Stimulated activated CD8-positive, alpha-beta memory T cell treated with anti-CD3 and anti-CD28 coated beads, Interleukin-4, amount 100 ng/mL, for 4 hours (primary cell): ENCODE measurements at places on chromosomes 3 and 15.

GRCh38 chr3:196419386-196419785 is 12.8 kb downstream of the UBXN7 start:
- DNase-seq = no peak

- DNase-seq = no peak
These were observed 95.4 kb downstream of the PLOD2 start for GRCh38 chr3:146065573-146066006.

- DNase-seq = no peak
These were observed 7.7 kb downstream of the CLDN11 start for GRCh38 chr3:170426240-170426797.

- no peak for DNase-seq
These were observed 121.8 kb upstream of the SMAD3 start for GRCh38 chr15:66943456-66944095.

GRCh38 chr3:12629560-12629959 is 34.4 kb downstream of the RAF1 start:
- no peak for DNase-seq

DNA sequence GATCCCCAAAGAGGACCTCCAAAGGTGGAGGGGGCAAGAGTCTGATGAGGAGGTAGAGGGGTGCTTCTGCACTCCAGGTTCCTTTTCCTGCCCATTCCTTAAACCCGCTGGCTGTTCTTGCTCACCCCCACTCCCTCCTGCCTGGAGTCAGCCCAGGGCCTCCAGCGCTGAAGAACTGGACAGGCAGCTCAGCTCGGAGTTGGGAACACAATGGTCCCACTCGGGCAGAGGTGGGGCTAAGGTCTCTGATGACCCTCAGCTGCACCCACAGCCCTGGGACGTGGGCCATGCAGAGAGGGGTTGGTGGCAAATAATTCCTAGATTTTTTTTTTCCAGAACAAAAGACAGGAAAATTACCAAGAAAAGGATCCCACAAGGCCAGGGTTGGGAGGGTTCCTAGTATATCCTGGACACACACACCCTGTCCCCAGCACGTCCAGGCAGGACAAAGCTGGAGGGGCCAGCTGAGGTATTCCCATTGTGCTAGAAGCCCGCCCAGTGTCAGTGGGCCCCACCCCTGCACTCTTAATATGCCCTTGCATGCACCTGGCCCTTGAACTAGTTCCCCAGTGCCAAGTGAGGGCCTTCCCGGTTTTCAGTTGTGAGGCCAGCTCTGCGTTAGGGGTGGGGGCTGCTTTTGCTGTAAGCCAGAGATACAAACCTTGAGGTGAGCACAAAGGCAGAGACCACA is 22.1 kb upstream of the IP6K2 start:
- no peak for DNase-seq

DNA sequence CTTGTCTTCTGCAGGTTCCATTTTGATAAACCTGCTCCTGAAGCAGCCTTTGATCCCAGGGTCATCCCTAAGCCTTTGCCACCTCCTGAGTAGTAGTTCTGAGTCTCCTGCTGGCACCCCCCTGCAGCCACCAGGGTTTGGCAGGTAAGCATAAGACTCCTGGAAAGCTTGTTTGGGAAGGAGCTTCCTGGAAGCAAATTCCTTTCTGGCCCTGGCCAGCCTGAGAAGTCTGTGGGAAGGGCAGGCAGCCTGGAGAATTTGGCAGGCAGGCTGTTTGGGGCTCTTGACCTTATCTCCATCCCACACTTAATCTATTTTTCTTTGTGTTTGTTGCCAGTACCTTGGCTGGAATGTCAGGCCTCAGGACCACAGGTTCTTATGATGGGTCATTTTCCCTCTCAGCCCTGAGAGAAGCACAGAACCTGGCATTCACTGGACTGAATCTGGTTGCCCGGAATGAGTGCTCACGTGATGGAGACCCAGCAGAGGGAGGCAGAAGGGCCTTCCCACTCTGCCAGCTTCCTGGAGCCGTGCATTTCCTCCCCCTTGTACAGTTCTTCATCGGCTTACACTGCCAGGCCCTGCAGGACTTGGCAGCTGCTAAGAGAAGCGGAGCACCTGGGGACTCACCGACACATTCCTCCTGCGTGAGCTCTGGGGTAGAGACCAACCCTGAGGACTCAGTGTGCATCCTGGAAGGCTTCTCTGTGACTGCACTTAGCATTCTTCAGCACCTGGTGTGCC is 13.4 kb downstream of the ATRIP start:
- DNase-seq = no peak

DNA sequence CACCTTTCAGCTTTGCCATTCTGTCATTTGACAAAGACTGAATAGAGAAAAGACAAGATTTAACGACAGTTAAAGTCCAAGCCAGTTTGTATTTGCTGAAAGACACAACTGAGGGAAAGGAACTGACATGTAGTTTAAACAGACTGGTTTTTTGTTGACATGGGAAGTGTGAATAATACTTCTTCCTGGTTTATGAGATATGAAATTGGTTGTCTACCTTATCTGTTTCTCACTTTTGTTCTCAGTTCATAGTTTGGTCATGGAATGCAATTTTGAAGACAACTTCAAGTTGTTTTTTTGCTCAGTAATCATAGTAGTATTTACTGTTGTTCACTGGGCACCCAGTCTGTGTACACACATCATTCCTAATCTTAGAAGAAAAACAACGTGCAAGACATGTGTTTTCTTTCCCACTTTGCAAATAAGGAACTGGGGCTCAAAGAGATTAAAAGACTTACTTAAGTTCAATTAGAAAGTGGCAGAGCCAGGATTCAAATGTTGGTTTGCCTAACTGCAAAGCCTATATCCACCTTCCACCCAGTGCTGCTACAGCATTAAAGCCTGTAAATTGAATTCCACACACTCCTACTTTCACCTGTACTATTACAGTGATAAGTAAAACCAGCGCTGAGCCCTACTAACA is 103.5 kb downstream of the LPP start:
- no peak for DNase-seq

DNA sequence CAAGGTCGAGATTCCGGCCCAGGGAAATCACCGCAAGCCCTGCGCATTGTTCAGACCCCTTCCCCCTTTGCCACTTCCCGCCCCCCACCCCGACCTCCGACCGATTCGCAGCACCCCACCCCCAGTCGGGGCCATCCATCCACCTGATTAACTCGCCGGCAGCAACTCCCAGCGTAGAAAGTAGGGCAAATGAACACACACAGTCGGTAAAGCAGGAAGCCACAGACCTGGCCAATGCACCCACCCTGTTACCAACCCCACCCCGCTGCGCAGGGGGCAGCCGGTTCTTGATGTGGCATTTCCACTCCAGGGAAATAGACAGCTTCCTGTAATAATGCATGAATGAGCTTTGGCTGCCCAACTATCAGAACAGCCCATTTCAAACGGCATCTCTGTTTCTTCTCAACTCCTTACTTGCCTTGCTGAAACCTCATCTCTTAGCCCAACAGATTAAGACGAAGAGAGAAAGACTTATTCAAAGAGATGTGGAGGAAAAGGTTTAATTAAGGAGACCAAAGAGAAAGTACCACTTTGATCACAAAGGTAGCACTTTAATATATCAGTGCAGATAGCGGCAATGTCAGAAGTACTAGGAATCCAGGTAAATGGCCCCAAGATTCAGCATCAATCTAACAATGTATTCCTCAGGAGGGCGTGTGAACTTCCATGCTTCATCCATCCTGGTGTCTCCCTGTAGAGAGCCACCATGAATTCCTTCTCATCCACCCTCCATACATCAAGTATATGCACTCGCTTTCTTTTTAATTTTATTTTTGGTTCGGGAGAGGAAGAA is 1.9 kb downstream of the TNIK start:
- DNase-seq = no peak

- no peak for DNase-seq
These were observed 87.6 kb upstream of the TLE3 start for GRCh38 chr15:70185251-70185711.

GRCh38 chr3:154954757-154955156 is 125.4 kb upstream of the MME start:
- DNase-seq = no peak

DNA sequence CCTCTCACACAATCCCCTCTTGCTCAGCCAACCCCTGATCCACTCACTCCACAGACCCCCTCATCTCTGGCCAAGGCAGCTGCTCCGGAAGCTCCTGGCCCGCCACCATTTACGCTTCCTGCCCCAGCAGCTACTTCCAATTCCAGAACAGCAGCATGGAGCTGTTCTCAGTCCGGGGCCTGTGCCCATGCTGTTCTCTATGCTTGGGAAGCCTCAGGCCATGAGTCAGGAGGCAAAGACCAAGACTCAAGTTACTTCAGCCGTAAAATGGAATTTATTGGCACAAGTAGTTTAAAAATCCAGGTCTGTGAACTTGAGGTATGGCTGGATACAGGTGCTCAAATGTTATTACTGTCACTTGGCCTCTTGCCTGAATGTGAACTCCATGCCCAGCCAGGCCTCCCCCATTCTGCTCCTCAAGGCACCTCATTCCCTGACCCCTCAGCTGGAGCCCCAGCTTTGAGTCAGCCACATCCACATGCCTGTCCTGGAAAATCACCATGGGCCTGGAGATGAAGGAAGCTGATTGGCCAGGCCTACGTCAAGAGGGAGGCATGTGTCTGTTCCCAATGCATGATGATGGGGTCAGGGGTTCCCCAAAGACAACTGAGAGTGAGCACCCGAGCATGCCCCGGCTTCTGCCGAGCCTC is 31.4 kb upstream of the CACNA2D2 start:
- DNase-seq = no peak

- no peak for DNase-seq
These were observed 60.9 kb downstream of the MSL2 start for GRCh38 chr3:136135039-136135802.

- no peak for DNase-seq
These were observed 12.0 kb downstream of the FSTL1 start for GRCh38 chr3:120438665-120439370.

GRCh38 chr15:95196176-95196915 is 965.0 kb downstream of the MCTP2 start:
- DNase-seq = no peak

- no peak for DNase-seq
These were observed 12.2 kb upstream of the IQCF5 start for GRCh38 chr3:51887620-51888019.

GRCh38 chr15:52772766-52773165 is 17.4 kb downstream of the ONECUT1 start:
- DNase-seq = no peak

- no peak for DNase-seq
These were observed 307.9 kb downstream of the CLSTN2 start for GRCh38 chr3:140242818-140243276.

DNA sequence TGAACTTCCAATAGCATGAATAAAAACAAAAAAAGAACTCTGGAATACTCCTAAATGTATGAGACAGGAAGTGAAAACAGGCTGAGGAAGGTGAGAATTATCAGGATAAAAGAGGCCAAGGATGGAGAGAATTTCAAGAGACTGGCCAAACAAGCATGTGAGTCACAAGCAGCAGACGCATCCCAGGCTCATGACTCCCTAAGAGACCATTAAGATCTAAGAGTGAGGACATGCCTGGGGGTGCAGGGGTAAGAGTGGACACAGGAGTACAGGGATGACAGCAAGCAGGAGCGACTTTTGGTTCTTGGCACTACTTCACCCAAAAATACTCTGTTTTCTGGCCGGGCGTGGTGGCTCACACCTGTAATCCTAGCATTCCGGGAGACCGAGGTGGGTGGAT is 7.1 kb downstream of the SCAMP2 start:
- DNase-seq = no peak

- DNase-seq = no peak
These were observed 147.5 kb downstream of the MYO9A start for GRCh38 chr15:71970435-71970834.

DNA sequence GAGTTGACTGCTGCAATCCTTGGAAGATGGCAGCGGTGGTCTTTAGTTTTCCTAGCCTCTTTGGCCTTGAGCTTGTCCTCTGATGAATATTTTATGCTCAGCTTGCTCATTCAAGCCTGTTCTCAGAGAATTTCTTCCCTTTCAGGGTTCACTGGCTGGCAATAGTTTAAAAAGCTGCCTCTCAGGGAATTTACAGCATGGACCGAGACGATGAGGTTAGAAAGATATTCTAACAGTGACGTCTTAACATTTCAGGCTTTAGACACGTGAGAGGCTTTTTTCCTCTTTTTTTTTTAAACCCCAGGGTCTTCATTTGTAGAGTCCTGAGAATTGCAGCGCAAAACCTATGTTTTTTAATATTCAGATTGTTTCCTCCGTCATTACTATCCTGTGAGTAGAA is 120.3 kb upstream of the CLSTN2 start:
- no peak for DNase-seq

DNA sequence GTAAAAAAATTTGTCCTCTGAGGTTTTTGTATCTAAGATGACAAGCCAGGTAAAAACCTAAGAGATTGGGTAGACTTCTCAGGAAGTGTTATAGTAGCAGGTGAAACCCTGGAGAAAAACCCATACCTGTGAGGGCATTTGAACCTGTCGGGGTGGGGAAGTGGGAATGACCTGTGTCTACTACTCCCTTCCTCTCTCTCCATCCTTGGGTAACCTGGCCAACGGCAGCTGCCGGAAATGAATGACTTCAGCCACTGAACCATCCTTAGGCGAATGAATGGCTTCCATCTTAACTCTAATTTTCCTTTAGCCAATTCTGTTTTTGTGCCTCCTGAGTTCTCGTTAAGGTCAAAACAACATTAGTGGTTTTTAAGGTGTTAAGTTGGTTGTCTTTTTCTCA is 16.8 kb downstream of the GPR15 start:
- no peak for DNase-seq
